Activated CD4-positive, alpha-beta T cell treated with anti-CD3 and anti-CD28 coated beads, Interleukin-2, amount 50 U/mL, for 24 hours (primary cell): ENCODE measurements at places on chromosomes 1 and 21.
A peak's percentile ranks its signal among the peaks of the same experiment; 100 is the strongest.

GRCh38 chr1:198667807-198668206 is 29.0 kb downstream of the PTPRC start:
- no peak for DNase-seq

DNA sequence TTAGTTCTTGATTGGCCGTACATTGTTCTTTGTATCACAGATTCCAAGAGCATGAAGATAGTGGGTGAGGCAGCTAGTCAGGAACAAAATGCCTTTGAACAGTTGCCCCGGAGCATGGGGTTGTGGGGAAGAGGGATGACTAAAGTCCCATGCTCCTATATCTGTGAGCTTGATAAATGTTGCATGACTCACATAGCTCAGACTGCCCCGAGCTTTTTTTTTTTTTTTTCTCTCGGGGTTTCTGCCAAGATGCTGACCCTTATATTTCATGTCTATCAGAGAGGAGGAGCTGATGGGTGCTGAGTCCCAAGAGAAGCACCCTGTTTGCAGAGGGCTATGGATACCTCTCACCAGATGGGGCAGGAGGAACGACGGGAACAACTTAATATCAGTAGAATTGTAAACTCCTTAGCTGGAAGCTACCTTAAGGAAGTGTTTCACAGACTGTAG is 40.6 kb downstream of the SRRM1 start:
- no peak for DNase-seq

GRCh38 chr1:172185996-172186395 is 234.5 kb upstream of the C1orf105 start:
- no peak for DNase-seq

DNA sequence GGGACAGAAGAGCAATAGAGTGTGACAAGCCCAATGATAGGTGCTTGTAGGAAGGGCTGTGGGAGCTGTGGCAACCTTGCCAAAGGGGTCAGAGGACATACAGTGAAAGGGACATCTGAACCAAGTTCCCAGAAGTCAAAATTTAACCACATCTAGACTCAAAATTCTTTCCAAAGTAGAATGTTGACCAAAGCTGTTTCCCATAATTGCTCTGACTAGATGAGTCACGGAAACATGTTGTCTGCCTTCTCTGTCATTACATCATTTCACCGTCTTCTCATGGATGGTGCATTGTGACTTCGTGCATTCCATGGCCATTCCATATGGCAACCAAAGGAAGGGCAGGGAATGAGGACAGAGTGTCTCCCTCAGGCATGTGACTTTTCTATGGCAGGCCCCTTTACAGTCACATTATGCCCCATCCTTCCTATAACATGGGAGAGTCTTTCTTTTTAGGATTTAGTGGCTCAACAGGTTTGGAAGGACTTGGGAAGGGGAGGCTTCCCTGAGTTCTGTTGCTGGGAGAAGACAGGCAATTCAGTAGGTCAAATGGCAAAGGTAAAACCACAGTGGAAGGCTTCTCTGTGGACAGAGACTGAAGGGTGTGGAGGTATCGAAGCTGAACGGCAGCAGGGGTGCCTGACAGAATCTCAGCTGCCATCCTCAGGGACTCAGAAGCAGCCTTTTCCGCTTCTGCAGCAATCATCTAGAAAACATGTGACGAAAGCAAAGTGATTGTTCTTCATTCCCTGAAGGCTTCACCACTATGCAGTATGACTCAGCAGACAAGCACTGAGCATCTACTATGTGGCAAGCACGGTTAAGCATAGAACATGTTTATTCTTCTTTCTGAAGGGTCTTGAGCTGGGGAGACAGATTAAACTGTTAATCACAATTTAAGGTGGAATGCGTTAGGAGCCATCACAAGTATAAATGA is 24.7 kb downstream of the NPHS2 start:
- no peak for DNase-seq

GRCh38 chr1:221170171-221170570 is 290.9 kb downstream of the HLX start:
- no peak for DNase-seq

- DNase-seq, result no peak
Measured at GRCh38 chr1:43272161-43272560, 2.4 kb downstream of the TMEM125 start.

DNA sequence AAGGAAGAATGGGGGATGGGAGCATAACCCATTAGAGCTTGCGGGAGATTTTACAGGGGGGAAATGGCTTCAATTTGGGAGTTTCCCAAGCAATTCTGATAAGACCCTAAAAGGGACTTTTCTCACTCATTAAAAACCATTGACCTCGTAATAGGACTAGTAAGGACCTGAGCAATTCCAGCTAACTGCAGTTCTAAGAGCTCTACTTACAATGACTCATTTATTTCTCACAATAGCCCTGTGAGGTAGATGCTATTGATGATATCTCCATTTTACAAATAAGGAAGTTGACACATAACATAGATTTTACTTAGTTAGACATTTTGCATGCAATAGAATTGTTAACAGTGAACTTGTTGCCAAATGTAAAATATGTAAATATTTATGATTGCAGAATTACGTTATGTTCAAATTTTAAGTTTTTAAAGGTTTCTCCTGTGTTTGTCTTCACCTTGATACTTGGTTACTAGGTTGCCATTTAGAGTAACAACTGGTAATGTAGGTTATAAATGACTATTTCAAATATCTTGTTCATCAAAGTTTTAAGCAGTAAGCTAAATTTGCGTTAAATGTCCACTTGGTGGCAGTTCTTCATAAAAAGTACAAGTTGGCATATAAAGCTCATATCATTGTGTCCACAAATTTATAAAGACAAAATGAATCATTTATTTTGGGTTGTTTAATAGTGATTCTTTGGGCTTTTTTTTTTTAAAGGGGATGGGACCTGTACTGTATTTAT is 182.0 kb downstream of the PLA2G4A start:
- no peak for DNase-seq

DNA sequence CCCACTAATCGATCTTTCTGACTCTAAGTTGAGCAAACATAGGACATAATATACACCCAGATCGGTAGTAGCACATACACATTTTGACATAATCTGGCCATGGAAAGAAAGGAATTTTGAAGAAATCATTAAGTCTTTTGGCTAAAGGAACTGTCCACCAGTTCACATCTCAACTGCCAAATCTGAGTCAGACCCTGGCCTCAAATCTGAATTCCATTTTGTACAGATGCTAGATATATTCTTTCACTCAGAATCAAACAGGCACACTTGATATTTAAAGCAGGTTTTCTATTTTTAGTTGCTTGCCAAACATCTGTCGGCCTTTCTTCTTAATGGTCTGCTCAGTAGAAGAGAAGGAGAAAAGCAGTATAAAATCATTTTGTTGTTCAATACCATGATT is 281.8 kb downstream of the BARHL2 start:
- DNase-seq, result no peak

DNA sequence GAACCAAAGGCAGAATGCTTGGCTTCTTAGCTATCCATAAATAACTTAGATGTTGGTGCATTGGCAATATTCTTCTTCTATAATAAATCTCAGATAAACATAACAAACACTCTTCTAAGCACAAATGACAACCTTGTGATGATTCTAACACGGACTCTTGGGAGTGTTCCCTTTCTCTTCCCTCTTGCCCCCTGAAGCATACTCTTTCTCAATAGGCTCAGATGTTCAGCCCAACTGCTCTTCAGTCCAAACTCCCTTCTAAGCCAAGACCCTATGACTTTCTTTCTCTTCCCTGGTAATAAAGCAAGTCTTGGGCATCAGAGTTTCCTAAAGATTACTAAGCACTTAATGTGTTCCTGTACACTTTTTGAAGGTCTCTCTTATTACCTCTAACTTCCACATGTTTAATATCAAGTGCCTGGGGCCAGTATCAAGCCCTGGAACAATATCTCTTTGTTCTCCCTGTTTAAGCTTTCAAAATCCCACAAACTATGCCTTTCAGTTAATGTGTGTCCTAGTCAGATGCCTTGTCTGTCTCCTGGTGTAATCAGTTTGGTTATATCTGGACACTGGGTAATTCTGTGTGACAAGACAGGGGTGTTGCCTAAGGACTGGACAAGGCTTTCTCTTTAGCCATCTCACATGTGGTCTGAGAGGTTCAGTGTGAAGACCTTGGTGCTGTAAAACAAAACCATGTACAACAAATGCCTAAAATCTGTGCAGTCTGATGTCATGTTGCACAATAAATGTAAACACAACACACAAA is 92.9 kb upstream of the IVNS1ABP start:
- no peak for DNase-seq

DNA sequence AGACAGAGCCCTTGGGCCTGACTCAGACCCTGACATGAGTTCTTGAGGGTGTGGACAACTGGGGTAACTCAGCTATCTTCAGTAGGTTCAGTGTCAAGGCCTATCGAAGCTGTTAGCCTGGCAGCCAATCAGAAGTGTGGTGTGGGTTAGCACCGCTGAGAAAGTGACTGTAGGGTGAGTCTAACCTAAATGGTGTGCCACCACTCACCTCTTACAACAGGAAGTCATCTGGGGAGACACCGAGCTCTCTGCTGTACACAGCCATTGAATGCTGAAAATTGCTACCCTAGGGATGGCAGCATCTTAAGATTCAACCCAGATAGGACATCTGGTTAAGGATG is 44.6 kb downstream of the RASSF5 start:
- DNase-seq, result peak; percentile 72

DNA sequence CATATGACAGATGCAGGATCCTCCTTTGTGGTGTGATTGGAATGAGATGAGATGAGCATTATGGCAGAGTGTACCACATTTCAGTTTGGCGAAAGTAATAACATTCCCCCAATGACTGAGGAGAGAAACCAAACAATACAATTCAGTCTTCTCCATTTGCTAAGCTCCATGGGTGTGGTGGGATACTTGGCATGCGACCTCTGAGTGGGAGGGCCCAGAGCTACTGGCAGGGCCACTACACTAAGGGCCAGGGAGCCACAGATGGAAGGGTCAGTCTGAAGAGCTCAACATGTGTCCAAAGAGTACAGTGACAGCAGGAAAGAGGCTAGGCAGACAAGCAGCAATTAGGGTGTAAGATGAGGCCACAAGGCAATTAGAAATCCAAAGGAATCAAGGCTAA is 23.8 kb upstream of the PAXBP1 start:
- DNase-seq, result no peak

GRCh38 chr1:44757420-44757819 is 17.8 kb downstream of the KIF2C start:
- DNase-seq, result no peak

DNA sequence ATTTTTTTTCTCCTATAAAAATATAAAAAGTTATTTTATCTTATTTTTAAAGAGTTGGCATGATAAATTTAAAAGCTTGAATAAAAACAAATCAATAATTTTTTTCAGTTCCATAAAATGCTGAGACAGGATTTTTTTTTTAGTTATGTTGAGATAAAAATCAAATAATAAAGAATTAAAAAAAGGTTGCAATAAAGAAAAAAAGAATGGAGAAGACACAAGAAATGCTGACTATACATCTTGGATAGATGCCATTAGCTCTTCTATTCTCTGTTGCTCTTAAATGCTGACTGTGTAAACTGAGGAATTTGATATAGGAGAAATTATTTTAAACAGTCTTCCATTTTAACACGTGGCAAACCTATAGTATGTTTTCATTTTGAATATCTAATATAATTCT is 2298.5 kb downstream of the MRPL39 start:
- no peak for DNase-seq

DNA sequence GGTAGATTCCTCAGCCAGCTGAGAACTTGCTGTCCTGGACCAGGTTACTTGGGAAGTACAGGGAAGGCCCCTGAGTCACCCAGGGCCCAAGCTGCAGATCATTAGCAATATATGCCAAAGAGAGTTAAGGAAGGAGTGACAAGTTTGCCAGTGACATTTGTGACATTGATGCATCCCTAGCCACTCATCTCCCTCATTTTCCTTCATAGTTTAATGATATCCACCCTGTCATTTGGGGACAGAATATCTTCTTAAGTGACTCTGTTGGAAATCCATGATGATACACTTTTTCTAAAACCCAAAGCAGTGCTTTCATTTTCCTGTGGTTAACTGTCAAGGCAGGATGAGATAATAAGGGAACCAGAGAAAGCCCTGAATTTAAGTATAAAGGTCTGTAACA is 3.2 kb downstream of the TNN start:
- DNase-seq, result no peak

- DNase-seq, result no peak
Measured at GRCh38 chr1:93483606-93484005, 35.7 kb downstream of the FNBP1L start.

GRCh38 chr1:197844651-197845050 is 57.8 kb upstream of the C1orf53 start:
- no peak for DNase-seq

GRCh38 chr1:116420417-116421200 is 47.6 kb downstream of the ATP1A1 start:
- DNase-seq, result no peak

GRCh38 chr1:51310871-51311613 is 19.3 kb downstream of the TTC39A start:
- no peak for DNase-seq

DNA sequence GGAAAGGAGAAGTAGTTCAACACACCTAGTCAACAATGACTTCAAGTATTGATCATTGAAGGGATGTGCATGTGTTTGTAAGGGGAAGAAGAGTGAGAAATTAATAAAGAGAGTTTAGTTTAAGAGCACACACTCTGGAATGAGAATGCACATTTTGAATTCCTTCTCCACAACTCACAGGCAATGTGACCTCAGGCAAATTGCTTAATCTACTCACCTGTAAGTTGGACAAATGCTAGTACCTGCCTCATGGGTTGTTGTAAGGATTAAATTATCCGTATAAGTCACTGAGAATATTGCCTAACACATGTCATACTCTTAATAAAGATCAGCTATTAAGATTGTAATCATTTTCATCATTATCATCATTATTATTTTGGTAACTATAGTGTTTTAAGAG is 204.0 kb upstream of the NFIA start:
- no peak for DNase-seq

- DNase-seq, result no peak
Measured at GRCh38 chr21:43270800-43271301, 102.0 kb downstream of the CRYAA start.

DNA sequence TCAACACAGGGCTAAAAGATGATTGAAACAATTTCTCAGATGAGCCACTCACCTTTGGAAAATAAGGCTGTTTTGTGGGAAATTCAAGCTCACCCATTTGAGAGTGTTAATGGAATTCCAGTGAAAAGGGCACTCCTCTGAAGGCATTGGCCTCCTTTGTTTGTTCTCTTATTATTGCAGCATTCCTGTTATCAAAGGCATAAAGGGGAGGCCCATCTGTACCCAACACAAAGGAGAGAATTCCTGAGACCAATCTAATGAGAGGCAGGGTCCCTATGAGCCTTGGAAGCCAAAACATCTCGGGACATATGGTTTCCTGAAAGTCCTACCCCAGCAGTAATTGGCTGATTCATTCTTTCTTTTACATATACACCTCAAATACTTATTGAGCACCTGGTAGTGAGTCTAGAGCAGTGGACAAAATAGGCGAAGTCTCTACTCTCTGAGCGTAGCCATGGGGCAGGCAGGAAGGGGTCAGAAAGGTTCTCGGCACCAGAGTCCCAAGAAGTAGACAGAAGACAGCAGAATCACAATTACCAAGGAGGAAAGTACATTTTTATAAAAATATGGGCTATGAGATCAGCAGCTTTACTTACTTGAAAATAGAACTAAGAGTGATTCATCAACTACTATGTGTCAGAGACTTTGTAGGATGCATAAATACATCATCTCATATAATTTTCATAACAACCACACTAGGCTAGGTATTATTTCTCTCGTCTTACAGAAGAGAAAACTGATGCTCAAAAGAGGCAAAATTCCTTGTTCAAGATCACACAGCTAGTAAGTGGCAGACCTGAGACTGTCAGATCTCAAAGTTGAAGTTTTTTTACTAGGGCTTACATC is 218.7 kb downstream of the DAB1 start:
- no peak for DNase-seq

GRCh38 chr1:225508538-225509375 is 80.9 kb upstream of the LBR start:
- no peak for DNase-seq

- no peak for DNase-seq
Measured at GRCh38 chr1:1862905-1863547, 27.9 kb downstream of the GNB1 start.
